Cortex of kidney (tissue), 1 donor: ENCODE measurements at places on chromosomes 16 and 17.

DNA sequence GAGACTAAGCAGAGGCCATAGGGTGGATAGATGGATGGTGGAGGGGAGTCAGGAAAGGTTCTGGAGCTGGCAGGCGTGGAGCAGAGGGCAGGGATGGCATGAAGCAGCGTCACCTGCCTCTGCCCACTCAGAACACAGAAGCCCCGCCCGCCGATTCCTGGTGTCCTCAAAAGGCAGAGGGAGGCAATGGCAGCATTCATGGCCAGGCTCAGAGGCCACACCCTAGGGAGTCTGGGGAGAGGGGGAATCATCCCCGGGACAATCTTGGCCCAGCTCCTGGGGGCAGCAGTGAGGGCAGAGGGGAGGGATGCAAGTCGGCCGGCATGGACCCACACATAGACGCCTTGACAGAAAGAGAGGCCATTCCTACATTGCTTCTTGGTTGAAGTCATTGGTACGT is 60.7 kb upstream of the CACNG4 start:
- DNase-seq = no peak

GRCh38 chr17:81453076-81453475 is 57.8 kb downstream of the BAHCC1 start:
- DNase-seq = no peak

GRCh38 chr17:4097165-4097960 is 45.5 kb downstream of the ZZEF1 start:
- no peak for DNase-seq

DNA sequence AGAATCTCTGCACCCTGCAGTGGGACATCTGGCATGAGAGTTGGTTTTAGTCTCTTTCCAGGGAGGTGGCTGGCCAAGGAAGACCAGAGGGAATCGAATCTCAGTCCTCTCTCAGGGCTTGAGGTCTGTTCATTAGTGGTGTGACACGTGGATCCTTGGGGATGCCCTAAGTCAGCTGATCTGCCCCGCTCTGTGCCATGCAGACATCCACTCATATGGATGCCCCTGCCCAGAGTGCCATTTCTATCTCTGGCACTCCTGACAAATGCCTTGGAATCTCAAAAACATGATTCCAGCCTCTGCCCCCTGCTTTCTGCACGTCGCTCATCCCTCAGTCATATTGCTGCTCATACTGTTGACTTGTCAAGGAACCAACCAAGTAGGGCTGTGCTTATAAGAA is 38.8 kb downstream of the WSCD1 start:
- no peak for DNase-seq

DNA sequence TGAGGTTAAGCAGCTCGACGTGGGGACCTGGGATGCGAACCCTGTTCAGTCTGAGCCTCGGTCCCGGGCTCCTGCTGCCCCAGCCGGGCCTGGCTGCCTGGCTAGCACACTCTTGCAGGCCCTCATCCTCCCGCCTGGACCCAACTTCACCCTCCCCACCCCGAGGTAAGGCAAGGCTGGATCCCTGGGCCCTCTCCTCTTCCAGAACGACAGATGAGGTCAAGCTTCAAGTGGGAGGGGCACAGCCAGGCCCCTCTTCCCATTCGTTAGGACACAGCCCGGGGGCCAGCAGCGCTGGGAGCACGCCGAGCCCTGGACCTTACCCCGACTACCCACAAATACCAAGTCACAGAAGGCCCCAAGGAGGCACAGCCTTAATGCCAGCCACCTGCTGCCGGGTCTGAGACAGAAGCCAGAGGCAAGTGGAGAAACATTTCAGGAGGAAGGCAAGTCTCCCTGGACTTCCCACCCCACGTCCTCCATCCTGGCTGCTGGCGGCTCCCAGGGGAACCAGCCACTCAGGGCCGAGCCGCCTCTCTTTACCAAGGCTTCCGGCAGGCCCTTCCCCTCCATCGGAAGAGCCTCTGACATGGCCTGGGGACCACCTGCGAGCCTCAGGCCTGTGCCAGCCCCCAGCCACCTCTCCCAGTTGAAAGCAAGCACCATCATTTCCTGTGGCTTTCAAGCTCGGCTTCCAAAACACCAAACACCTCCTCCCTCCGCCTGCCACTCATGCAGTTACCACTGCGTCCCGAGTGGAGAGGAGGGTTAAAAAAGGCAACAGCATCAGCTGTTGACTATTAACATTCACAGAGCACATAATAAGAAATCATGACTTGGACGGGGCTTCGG is 59.9 kb downstream of the RPH3AL start:
- no peak for DNase-seq

- no peak for DNase-seq
These were observed 38.7 kb downstream of the CMIP start for GRCh38 chr16:81483064-81483969.

- DNase-seq = no peak
These were observed 3.5 kb downstream of the CLTC start for GRCh38 chr17:59623151-59623550.

- DNase-seq = no peak
These were observed 67.5 kb downstream of the NT5M start for GRCh38 chr17:17370711-17371110.

DNA sequence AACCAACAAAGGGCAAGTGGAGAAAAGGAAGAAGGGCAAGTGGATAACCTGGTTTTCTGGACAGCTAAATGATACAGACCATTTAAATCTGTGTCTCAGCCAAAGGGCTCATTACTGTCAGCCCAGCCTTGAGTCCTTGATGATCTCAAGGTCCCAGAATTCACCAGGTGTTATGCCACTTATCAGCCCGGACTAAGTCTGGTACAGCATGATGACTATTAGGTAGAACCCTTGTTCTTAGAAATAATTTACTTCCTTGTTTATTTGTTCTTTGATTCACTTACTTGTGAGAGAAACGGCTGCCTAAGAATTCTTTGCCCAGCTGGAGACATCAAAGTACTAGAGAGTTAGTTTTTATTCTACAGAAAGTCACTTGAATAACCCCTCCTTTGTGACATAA is 3.5 kb downstream of the PDILT start:
- DNase-seq = no peak

DNA sequence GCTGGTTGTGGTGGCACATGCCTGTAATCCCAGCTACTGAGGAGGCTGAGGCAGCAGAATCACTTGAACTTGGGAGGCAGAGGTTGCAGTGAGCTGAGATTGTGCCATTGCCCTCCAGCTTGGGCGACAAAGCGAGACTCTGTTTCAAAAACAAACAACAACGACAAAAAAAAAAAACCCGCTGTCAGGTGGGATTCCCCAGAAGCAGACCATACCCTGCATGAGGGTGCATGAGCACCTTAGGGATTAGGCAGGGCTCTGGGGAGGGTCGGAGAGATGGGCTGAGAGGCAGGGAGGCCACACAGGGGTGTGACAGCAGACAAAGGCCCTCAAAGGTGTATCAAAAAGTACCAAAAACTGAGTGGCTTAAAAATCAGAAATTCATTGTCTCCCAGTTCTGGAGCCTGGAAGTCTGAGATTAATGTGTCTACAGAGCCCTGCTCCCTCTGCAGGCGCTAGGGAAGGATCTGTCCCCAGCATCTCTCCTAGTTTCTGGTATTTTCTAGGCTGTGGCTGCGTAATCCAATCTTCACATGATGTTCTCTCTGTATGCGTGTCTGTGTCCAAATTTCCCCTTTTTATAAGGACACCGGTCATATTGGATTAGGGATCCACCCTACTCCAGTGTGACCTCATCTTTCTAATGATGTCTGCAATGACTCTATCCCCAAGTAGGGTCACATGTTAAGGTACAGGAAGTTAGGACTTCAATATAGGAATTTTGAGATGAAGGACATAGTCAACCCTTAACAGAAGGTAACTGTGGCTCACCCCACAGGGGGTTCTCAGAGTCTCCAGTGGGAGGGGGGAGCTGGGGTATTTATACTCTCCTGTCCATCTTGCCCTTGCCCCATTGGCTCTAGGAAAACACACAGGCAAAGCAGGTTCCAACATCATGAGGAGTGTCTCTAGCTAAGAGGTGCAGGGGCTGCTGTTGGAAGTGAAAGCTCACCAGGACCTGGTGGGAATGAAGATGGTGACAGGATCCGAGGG is 13.6 kb upstream of the TVP23A start:
- no peak for DNase-seq

DNA sequence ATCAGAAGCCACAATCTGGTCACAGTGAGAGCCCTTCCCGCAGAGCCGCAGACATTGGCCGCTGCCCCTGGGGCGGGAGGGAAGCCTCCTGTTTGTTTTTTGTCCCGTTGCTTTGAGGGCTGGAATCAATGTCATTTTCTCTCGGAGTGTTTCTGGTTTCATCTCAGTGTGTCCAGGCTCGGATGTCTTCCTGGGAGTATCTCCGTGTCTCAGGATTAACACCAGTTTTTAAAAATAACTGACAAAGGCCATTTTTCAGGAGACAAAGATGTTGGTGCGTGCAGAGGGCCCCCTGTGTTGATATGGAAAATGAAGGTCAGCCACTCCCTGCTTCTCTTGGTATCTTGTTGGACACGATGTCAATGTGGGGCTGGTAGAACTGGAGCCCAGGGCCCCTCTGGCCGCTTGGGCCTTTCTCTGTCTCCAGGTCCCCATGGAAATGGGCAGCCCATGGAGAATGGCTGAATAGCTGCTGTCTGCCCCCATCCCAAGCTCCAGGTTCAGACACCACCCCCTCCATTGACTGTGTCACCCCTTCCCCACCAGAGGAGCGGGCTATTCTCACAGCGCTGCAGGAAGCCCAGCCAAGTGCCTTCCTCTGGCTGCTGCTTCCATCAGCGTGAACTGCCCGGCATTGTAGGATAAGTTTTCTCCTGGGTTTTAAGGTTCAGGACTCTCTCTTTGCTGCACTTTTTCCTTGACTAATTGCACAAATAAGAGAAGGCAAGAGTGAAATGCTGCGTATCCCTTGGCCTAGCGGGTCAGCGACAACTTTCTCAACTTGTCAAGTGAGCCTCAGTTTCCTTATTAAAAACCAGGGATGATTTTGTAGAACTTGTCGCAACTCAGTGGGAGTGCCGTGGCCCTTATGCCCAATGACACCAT is 72.2 kb upstream of the METTL9 start:
- DNase-seq = no peak

DNA sequence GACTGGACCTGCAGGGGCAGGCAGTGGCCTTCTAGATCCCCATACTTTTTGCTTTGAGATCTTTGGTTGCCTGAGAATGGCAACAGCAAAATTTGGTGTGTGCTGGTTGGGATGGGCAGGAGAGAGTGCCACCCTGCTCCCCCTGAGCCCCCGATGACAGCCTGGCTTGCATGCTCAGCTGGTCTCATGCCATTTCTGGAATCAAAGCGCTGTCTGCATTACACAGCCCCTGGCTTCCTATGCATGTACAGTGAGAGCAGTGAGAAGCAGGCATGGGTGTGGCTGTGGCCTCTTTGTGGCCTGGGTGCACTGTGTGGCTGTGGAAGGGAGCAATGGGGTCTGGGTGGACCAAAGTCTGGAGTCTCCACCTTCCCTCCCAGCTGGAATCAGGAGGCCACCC is 47.7 kb downstream of the NKD1 start:
- no peak for DNase-seq

GRCh38 chr16:23865853-23866252 is 30.1 kb downstream of the PRKCB start:
- no peak for DNase-seq

- no peak for DNase-seq
These were observed 2.0 kb upstream of the CCDC92B start for GRCh38 chr17:2751491-2751890.

DNA sequence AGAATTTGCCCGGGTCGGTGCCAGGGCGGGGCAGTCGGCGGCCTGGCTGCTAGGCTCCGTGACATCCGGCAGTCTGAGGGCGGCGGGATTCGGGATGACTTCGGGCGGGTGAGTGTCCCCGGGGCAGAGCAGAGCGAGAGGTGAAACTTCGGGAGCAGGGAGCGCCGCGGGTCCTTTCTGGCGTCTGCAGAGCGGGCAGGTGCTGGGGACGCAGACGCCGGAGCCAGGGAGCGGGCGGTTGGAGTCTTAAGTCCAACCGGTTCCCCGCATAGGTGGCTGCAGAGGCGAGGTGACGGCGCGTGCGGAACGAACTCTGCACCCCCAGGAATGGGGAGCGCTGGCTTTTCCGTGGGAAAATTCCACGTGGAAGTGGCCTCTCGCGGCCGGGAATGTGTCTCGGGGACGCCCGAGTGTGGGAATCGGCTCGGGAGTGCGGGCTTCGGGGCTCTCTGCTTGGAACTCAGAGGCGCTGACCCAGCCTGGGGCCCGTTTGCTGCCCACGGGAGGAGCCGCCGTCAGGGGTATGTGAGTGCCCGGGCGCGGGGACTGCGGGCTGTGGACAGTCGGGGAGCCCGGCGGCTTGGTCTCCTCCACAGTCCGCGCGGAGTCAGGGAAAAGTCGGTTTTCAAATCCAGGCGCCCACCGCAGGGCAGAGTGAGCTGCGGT is at the start of gene B4GALNT2:
TSS of gene B4GALNT2 (plus strand) at position 71 of the 666 bp plus-strand sequence. CDS start at position 95, 24 bp downstream.
- no peak for DNase-seq

- no peak for DNase-seq
These were observed 919 bp downstream of the N4BP1 start for GRCh38 chr16:48608871-48609651.

DNA sequence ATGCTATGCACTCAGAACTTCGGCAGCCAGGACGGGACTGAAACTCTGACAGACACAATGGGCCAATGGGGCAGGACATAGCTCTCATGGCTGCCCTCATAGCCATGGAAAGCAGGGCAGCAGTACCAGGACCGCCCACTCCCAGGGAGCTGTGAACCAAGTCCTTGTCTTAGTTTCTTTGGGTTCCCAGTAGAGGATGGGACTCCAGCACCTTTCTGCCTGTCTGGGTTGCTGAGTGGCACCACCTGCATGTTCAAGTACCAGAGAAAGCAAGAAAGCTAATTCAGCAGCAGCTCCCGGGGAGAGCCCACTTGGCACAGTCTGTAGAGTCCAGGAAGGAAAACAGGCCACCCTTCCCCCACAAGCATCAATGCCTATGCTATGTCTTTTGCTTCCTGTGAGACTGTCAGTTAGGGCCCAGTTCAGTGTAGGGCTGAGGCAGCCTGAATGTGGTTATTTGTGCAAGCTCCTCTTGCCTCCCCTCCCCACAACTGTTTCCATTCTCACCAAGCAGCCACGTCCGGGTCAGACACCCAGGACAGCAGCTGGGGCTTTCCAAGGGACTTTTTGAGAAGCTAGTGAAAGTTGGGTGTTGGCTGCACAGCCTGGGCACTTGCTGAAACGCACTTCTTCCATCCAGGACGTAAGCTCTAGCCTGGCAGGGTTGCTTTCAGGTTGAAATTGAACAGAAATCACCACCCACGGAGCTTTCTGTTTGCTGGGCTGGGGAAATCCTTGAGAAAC is 7.8 kb downstream of the SUPT4H1 start:
- no peak for DNase-seq

- DNase-seq = no peak
These were observed 22.7 kb downstream of the CYTH1 start for GRCh38 chr17:78759203-78759968.

GRCh38 chr16:3696425-3697218 is 20.7 kb downstream of the TRAP1 start:
- no peak for DNase-seq

GRCh38 chr17:66678827-66679226 is 156.1 kb upstream of the CACNG5 start:
- DNase-seq = no peak
